Activated CD4-positive, CD25-positive, alpha-beta regulatory T cell (primary cell): ENCODE measurements at places on chromosomes 3 and 15.

- DNase-seq, result no peak
These were observed 13.1 kb upstream of the SETD5 start for GRCh38 chr3:9384141-9384828.

- no peak for DNase-seq
These were observed 38.7 kb upstream of the UMPS start for GRCh38 chr3:124691599-124691998.

- DNase-seq, result no peak
These were observed 36.9 kb downstream of the PCSK6 start for GRCh38 chr15:101452572-101452971.

GRCh38 chr3:71131375-71132314 is 451.9 kb downstream of the FOXP1 start:
- no peak for DNase-seq

DNA sequence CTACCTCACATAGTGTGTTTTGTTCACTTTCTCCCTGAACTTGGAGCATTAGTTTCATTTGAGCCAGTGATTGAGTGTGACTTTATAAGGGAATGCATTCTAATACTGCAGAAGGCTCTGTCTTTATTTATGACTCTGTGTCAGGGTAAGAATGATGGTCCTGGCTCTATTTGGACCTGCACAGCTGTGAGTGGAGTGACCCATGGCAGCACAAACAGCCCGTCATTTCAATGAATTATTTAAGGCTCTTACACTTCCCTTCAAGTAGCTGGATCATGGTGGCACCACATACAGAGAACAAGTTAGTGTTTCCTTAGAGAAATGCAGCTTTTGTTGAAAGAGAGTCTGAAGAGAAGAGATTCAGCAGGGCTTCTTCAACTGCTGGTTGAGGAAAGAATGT is 16.4 kb downstream of the TMEM108 start:
- DNase-seq, result no peak

DNA sequence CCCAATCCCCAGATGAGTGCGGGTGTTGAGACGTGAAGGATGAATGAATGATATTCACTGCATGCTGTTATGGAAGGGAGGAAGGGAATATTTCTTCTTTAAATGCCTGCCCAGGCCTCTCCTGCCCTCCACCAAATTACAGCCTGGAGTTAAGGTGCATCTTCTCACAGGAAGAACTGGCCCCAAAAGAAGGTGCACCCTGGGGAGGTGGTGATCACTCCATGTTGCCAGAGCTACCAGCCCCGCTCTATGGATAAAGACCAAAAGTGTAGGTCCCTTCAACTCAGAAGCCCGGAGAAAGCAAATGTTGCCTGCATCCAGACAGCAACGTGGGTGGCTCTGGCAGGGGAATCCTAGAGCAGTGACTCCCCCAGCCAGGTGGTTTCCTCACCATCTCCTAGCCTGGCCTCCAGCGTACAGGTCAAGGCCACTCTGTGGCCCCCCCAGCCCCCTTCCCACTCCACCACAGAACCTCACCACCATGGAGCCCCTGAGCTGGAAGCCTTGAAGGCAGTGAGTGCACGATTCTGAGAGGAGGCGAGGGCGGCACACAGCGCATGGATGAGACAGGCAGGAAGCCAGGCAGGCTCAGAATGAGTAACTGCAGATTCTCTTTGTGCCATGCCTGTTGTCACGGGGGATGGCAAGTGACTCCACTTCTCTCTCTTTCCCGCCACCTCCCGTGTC is 3.5 kb upstream of the VIPR1 start:
- no peak for DNase-seq

- DNase-seq, result no peak
These were observed 706.3 kb downstream of the PDCD6IP start for GRCh38 chr3:34504775-34505174.

DNA sequence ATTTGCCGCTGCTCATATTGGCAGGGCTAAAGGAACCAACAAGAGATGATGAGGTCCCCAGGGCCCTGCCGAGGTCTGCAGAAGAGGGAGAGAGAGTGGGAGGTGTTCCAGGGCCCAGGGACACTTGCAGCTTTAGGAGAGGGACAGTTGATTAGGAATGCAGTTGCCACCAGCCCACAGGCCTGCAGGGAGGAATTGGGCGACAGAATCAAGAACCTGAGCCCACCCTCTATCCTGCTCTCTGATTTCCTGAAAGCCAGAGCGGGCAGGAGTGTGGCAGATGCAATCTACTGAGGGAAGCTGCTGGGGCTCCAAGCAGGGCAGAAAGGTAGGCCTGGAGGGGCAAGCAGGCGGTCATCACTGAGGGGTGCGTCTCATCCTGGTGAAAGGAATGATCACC is 12.1 kb upstream of the PRR23E start:
- DNase-seq, result no peak

GRCh38 chr15:93288728-93289294 is 199.8 kb upstream of the RGMA start:
- no peak for DNase-seq

- no peak for DNase-seq
These were observed 22.0 kb upstream of the PGPEP1L start for GRCh38 chr15:99029341-99030144.

DNA sequence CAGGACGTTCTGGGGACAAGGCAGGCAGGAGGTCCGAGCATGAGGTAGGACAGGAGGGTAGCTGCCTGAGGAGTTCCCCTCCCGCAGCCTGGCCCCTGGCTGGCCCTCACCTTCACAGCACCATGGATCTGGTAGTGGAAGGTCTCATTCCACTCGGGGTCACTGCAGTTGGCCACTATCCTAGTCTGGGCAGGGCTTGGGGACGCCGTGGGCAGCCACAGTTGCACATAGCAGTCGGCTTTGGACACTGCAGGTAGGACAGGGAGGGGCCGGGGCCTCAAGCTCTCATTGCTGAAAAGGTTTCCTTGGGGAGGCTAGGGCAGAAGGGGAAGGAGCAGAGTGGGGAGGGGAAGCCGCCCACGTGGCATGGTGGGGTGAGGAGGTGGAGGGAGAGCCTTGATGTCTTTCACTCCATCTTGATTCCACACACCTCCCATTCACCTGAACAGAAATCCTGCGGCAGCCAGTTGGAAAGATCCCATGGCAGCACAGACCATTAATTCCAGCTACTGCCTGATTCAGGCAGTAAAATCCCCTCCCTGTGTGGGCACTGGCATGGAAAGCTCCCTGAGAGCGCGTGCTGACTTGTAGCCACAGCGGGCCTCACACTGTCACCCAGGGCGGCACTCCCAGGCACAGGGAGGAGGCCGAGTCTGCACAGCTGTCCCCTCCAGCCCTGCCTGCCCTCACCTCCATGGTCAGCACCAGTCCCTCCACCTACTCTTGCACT is 2.1 kb downstream of the PLA2G4F start:
- DNase-seq, result no peak

DNA sequence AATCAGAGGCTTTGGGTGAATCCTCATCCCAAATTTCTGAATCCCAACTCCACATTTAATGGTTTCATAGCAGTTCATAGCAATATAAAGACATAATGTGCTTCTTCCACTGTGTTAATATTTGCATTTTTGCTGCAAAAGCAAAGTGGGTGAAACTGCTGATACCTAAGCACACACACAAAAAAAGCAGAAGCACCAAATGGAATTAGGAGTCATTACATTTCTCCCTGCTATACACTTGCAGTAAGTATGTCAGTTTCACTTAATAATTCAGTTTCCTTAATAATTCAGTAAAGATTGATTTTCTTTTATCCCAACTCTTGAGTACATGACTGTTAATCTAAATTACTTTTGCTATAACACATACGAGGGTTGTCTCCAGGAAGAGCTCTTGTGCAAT is 48.9 kb upstream of the ALCAM start:
- no peak for DNase-seq

- DNase-seq, result peak; percentile 73
These were observed 63.0 kb downstream of the SH3BP5 start for GRCh38 chr3:15269091-15269989.

- no peak for DNase-seq
These were observed 4.6 kb downstream of the ITGA11 start for GRCh38 chr15:68427366-68427765.

GRCh38 chr3:48960841-48961413 is 29.1 kb upstream of the P4HTM start:
- DNase-seq, result no peak

DNA sequence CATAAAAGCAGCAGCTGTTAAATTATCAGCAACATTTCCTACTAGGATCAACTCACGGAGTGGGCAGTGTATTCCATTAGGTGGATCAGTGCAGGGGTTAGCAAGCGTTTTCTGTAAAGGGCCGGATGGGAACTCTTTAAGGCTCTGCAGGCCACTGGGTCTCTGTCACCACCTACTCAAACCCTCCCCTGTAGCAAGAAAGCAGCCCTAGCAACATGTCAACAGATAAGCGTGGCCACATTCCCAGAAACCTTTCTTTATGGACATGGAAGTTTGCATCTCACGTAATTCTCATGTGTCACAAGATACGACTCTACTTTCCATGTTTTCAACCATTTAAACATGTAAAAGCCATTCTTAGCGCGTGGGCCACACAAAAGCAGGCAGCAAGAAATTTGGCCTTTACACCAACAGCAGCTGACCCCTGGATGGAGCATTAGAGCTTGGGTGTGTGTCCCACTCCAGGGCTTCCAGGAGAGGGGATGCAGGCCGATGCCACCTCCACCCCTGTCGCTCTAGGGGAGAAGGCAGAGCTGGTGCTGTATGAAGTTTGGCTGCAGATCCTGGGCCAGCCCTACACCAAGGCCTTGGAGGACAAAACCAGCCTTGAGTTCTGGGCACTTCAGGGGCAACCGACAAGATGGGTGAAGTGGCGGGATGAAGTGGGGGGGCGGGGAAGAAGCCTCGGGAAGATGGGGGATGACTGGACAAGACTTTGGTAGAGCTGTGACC is 48.2 kb upstream of the CSPG4 start:
- no peak for DNase-seq

DNA sequence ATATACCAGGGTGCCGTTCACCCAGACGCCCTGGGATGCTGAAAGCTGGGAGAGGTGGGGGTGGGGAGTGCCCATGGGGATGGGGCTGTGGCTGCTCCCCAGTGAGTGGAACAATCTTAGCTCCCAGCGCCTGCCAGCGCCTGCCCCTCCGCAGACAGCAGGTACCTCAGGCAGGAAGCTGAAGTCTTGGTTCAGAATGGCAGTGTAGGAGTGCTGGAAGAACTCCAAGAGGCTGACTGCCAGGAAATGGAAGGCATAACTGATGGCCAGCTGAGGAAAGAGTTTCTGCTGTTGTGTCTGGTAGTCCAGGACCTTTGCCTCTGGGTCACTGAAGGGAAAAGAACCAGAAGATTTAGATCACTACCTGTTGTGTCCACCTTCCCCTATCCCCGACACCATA is 8.4 kb downstream of the ACOX2 start:
- no peak for DNase-seq

DNA sequence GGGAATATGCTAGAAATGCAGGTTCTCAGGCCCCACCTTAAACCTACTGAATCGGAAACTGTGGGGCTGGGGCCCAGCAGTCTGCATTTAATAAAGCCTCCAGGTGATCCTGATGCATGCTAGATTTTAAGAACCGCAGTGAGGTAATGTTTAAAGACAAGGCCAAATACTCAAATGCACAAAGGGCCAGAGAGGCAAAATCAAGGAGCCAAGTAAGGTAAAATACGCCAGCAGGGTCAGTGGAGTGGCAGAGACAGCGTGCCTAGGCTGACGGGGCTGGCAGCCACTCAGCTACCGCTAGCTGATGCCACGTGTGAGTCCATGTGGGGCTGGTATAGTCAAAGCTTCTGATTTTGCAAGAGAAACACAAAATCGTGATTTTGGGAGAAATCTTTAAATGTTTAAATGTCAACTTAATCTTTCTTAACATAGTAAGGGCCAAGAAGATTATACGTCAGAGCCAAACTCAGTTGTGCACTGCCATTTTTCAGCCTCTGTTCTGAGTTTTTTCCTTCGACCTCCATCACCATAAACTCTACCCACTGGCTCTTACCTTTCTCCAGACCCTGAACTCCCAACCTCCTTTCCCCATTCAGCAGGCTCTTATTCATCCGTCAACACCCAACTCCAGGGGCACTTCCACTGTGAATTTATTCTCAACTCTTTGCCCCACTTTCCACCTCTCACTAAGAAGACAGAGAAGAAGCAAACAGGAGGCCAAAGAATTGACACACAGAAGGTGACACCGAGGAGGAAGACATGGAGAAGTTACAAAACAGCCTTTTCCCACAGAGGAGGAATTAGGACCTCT is 136.6 kb upstream of the RAD18 start:
- no peak for DNase-seq

DNA sequence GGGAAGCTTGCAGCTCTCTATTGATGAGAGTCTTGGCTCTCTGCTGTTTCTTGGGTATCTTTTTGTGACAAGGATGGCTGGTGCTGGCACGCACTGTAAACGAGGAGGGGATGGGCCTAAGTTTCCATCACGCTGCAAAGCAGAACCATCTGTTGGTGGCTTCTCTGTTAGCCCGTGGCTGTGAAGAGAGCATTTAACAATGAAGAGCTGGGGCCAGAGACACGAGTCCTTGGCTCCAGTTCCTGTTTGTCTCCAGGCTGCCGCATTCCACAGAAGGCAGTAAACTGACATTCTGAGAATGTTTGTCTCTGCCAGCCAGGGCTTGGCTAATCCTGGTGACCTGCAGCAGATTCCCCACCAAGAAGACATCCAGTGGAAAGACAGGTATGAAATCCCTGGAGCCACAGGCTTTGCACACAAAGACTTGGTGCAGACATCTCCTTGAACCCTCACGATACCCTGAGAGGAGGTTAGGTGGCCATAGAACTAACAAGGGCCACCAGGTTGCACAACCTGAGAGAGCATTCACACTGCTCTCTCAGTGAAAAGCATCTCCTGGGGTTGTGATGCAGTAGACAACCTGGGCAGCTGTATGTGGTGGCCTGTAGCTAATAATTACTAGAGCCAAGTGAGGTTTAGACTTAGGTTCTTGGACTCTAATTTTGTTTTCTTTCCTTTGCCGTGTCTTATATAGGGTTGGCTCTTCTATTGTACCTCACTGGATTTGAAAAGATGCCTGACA is 130.9 kb downstream of the ASB7 start:
- DNase-seq, result no peak

DNA sequence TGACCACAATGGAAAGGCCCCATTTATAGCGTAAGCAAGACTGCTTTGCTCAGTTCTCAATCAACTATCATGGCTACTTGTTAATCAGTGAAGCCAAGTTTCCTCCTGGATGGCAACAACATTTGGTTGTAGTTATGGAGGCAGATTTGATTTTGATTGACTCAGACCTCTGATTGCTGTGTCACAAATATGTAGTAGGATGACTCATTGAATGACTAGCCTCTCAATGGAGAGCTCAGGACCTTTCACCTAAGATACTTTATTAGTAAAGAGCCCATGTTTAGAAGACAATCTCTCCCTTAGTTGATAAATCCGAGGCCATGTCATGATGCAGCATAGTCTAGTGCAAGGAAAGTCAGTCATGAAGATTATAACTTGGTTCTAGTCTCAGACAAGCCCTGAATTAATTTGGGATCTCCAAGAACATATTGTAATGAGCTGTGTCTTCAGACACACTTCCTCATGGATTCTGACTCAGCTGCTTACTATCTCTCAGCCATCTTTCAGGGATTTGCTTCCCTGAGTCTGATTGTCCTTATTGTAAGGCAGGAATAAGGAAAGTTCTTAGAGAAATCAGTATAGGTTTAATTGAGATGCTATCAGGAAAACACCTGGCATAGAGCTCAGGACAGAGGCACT is 397.4 kb upstream of the TMCO5A start:
- DNase-seq, result no peak

- DNase-seq, result no peak
These were observed 14.6 kb upstream of the RFTN1 start for GRCh38 chr3:16528106-16528505.

GRCh38 chr15:63833021-63833696 is 589 bp downstream of the HERC1 start:
- DNase-seq, result peak; percentile 23
